ENCODE measurements at places on chromosomes 1 and 21.

DNA sequence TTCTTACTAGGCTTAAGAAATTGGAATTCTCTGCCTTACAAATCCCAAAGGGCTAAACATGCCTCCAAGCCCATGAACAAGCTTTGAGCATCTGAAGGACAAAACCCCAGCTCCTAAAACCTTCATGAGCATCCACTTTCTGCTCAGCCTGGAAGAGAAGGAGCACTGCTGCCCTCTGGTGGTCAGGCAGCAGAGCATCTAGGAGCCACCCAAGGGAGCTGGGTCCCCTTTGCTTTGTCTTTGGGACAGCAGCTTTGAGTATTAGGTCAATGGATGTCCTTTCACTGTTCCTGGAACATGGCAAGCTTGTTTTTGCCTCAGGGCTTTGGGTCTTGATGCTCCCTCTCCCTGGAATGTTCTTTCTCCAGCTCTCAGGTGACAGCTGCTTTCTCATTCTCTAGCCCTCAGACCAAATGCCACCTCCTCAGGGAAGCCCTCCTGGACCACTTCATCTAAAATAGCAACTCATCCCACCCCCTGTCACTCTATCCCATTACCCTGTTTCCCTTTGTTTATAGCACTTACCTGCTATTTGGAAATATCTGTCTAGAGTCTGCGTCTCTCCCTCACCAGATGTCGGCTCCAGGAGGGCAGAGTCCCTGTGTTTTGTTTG lies 25.7 kb downstream of the RAB7B start:
- DNase-seq = peak; percentile 91

GRCh38 chr1:219876798-219877209 lies 51.6 kb downstream of the SLC30A10 start:
- peak; percentile 30 for DNase-seq

DNA sequence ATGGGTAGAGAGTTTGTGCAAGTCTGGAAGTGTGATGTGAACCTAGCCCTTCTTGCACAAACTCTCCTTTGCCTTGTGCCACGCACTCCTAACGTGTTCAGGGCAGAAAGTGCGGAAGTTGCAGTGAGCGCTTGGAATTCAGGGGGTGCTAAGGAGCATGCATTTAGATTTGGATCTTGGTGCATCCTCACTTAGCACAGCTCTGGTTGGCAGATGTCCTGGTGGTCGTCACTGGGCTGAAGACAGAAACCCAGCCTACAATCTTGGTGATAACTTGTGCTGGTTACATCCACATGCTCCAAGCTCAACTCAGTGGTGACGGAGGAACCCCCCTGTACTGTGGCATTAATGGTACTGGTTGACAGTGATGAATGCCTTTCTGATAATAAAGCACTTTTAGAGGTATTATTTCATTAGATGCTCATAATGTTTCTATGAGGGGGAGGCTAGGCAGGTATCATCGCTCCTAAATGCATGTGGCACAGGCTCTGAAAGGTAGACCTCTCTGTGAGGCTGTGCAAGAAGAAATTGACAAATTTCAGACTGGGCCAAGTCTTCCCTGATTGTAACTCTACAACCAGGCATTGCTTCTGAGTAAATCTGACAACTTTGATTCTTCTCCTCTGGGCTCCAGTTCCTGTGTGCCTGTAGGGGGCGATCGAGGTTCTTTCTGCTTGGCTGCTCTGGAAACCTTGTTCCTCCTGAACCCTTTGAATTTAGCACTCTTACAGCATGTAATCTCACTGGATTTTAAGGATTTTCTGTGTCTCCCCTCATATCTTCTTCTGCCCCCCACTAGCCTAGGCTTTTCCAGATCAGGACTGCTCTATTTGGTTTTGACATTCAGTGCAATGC lies 40.6 kb downstream of the MAPKAPK2 start:
- DNase-seq = peak; percentile 66

- DNase-seq = no peak
Observed at GRCh38 chr1:244090645-244091044, 39.6 kb downstream of the ZBTB18 start.

DNA sequence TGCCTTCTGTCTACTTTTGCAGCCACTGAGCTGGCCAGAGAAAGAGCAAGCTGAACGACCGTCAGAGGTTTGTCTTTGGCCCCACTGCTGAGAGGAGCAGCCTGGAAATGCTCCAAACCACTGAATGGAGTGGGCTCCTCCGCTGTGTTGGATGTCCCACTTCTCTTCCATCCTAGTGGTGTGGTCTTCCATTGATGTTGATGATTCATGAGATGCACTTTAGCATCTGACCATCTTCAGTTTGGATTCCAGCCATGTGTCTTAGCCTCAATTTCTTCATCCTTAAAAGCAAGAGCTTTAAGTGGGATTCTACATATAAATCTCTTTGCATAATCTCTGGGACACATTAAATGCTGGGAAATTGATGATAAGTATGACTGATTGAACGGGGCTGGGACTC lies 276.9 kb downstream of the SIPA1L2 start:
- DNase-seq = no peak

- DNase-seq = peak; percentile 32
Observed at GRCh38 chr1:244346972-244347618, 104.6 kb downstream of the ADSS2 start.

- no peak for DNase-seq
Observed at GRCh38 chr1:241624935-241625334, 15.2 kb downstream of the CHML start.

GRCh38 chr21:31576428-31576827 lies 83.1 kb upstream of the SOD1 start:
- DNase-seq = no peak

DNA sequence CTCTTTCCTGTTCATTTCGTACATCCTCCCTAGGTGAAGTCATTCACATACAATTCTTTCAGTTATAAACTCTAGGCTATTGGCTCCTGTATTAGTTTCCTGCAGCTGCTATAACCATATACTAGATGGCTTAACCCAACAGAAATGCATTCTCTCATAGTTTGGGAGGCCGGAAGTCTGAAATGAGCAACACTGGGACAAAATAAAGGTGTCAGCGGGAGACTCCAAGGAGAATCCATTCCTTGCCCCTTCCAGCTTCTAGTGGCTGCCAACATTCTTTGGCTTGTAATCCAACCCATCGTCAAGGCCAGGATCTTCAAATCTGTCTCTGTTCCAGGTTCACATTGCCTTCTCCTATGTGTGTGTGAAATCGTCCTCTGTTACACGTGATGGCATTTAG lies 71.3 kb downstream of the TOR3A start:
- DNase-seq = no peak

- DNase-seq = peak; percentile 23
Observed at GRCh38 chr1:94384485-94385265, 33.5 kb upstream of the ABCD3 start.
